ENCODE measurements at places on chromosomes 13 and 19.

DNA sequence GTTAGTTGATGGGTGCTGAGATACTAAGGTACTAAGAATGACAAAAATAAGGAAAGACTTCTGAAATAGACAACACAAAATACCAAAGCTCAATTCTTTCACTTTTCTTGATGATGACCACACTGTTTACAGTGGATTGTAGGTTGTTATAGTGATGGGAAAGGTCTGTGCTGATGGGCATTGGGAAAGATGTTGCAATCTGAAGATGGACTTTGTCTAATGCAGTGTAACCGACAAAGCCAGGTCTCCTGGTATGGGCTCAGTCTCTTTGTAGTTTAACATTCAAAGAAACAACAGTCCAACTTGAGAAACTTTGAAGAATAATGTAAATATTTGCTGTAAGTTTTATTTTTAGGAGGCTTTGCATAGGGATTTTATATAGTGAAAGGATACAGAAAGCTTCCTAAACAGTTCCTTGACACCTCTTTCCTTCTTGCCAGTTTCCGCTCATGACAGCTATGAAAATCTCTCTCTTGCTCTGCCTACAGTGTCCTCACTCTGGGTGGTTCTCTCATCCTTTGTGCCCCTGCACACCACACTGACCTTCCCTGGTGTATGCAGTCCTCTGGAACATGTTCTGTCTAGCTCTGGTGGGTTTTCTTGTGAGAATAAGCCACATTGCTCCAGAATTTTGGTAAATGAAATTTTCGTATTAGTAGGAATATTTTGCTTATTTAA lies 172.2 kb downstream of the KCNRG start:
- DNase-seq, result no peak

DNA sequence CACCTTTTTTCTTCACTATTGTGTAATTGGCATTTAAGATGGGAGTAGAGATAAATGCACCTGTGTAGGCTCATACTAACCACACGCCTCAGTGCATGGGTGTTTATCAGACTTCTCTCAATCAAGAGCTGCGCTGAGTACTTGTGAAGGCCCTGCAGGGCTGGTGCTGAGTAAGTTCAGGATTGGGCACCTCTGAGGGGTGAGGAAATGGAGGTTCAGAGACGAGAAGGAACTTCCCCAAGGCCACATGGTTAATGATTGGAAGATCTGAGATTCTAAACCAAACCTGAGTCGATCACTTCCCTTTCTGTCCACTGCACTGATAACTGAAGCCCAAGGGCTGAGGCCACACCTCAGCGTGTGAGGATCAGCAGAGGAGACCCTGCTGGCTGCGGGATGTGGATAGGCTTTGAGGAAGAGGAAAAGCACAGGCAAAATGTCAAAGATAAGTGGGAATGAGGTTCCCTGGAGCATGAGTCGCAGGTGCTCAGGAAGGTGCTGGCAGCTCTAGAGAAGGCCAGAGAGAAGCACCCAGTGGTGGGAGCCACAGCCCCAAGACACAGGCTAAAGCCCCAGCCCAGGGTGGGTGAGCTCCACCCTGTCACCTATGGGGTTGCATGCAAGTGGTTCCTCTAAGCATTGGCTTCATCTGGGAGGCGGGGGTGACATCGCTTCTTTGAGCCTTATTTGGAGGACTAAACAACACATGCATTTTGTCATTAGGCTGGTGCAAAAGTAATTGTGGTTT lies 32.3 kb upstream of the GJB6 start:
- no peak for DNase-seq

DNA sequence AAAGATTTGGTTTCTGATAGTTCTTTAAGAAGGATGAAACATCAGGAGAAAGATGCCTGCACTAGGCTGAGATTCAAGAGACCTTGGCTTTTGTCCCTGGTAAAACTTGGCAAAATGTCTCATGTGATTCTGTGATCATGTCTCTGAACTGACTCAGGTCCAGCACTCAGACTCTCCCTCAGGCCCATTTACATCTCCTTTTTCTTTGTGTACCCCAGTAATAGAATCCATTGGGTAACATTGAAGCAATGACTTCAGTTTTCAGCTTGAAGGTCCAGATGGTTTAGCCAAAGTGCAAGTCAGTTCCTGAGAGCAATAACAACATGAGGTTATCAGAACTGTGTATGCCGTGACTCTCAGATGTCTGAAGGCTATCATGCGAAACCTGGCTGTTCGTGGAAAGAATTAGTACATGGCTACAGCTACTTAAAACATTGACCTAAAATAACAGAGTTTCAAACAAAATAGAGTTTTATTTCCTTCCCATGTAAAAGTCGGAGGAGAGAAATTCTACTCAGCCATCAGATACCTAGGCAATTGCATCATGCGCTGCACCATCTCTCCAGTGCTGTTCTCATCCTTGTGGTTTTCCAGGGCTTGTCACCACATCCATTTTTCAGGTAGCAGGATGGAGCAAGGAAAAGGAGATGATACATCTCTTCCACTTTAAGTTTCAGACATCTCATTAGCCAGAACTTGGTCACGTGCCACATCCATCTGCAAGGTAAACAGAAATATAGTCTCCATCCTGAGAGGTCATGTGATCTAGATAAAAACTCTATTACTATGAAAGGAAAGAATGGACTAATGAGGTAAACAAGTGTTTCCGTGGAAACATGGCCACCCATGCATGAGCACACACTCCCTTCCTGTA lies 117.3 kb downstream of the POSTN start:
- no peak for DNase-seq

GRCh38 chr19:19260417-19261214 lies 12.5 kb downstream of the TM6SF2 start:
- no peak for DNase-seq

DNA sequence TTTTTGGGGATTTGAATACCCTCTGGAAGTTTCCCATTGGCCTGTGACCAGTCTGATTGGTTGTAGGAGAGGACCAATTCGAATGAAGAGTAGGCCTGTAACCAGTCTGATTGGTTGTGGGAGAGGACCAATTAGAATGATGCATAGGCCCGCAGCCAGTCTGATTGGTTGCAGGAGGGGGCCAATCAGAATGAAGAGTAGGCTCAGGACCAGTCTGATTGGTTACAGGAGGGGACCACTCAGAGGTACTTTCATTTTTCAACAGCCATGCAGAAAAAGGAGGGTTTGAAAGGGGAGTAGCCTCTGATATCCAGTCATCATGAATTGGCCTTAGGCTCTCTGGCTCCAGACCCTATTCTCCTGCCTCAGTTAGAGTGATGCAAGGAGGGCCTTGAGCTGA lies 30.4 kb upstream of the SLC1A5 start:
- DNase-seq, result no peak

All from activated CD4-positive, alpha-beta T cell treated with anti-CD3 and anti-CD28 coated beads, Interleukin-2, amount 50 U/mL, for 48 hours (primary cell).